NCI-H69 (cell line): ENCODE measurements at places on chromosomes 11 and 22.

DNA sequence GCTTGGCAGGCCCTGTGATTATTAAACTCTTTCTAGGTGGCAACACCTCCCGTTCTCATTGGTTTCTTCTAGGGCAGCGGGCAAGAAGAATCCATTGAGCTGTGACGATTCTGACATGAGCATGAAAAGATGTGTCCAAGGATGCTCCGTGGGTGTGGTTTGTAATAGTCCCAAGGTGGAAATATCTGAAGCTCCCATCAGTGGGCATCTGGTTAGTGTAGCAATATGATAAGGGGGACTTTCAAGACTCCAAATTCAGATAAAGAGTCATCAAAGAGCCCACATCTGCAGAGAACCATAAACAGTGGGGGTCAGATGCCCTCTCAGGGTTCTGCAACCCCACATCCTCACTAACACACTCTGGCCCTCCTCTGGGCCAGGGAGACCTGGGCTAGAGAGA is 42.6 kb downstream of the TST start:
- DNase-seq: no peak

- DNase-seq: no peak
These were observed 2.2 kb downstream of the OR51E1 start for GRCh38 chr11:4645974-4646373.

DNA sequence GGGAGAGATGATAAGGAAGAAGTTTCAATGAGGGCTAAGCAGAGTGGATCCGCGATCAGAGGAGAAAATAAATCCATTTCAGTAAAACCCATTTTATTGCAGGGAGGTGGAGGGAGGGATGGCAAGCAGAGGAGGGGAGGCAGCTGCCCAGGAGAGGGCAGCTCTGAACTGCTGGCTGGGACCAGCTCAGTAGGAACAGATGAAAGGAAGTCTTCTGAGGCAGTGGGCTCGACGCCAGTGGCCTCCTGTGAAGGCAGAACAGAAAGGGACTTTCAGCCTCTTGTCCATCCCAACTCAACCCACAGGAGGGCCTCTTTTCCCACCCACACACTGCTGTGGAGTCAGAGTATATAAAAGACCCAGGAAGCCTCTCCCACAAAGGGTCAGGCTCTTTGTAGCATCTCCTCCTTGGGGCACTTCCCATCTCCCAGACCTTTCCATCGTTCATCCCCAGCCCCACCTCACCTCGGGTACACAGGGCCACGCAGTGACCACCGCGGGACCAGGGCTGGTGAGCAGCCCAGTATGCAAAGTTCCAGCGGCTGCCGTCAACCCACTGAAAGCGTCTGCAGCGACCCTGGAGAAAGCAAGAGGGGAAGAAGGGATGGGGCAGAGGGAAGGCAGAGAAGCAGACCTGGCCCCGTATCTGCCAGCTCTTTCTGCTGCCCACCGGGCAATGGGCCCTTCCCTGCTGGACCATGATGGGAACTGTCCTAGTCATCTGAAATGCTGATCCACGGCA is 3.0 kb downstream of the PRG2 start:
- peak; percentile 9 for DNase-seq

GRCh38 chr22:49718396-49718795 is 109.3 kb downstream of the BRD1 start:
- no peak for DNase-seq

DNA sequence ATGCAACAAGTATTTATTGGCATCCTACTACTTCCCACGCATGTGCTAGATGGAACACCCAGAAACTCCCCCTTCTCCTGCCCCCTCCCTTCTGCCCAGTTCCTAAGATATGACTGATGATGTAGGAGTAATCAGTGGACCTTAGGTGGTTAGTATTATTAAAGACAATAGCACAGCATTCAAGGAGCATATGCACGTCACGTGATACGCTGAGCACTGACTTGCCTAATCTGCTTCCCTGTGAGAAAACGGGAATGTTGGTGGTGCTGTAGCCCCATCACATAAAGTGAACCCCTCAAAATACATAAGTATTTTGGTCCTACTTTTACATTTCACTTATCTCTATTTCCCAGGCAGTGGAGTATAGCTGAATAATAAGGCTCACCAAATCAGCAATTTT is 12.4 kb downstream of the DRD2 start:
- peak; percentile 47 for DNase-seq

DNA sequence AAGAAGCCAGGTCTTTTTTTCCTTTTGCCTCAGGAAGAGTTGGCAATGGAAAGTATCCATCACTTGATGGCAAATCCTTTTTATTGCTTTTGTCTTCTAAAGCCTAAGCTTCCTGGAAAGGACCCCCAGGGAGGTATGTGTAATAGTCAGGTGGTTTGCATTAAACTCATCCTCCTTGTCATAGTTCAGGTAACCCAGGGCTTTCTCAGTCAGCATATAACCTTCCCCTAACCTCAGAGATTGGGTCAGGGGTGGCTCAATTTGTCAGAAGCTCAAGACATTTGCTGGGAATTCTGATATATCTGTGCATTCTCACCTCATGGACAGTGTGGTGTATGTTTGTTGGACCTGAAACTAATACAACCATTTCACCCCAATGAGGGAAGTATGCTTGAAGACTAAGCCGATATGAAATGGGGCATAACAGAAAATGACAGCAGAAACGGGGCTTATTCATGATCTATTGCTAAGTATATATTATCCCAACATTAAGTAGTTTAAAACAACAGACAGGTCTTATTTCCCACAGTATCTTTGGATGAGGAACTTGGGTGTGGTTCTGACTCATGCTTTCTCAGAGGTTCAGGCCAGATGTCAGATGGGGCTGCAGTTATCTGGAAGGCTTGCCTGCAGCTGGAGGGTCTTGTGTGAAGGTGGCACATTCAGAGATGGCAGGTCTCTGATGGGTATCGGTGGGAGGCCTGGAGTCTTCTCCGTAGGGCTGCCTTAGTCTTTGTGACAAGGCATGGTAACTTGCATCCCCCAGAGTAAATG is 135.8 kb upstream of the SPON1 start:
- DNase-seq: peak; percentile 15

- no peak for DNase-seq
These were observed 6.0 kb upstream of the AHNAK start for GRCh38 chr11:62552485-62553079.

GRCh38 chr11:31601635-31602282 is 92.2 kb downstream of the ELP4 start:
- no peak for DNase-seq

DNA sequence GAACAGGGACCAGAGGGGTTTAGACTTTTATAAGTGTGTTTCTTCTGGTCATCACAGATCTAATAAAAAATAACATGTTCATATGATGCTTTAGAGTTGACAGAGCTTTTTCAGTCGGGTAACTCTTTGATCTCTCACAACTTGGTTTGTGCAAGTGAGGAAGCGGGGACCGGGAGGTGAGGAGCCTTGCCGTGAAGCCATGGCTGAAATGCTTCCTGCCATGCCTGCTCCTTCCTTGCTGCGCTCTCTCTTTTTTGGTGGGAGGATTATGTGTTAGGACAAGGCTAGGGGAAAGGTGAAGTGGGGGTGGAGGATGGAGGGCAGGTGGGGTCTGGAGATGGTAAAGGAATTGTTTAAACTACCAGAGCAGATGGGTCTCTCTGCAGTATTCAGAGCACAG is 23.8 kb downstream of the TEAD1 start:
- DNase-seq: peak; percentile 33

GRCh38 chr11:32968541-32968940 is 47.1 kb upstream of the DEPDC7 start:
- no peak for DNase-seq

- no peak for DNase-seq
These were observed 7.5 kb downstream of the ME3 start for GRCh38 chr11:86664930-86665329.

DNA sequence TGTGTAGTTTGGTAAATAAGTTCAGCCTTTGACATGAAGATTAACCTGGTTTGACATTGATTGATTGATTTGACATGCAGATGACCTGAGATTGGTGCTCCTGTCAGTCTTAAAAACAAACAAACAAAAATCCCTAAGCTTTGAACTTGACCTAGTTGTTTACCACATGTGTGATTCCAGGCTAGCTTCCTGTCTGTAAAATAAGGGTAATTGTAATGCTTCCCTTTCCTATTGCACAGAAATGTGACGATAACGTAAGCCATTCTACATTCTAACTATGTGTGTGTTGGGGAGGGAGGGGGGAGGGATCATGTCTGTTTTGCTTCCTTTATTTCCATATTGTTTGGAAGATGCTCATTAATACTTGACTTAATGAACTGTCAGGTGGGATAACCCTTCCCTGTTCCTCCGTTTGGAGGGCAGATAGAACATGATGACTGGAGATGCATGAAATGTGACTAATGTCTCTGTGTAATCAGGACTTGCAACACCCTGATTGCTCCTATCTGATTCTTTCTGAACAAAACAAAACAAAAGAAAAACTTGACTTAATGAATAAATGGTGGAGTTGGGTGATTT is 106.1 kb upstream of the CLMP start:
- peak; percentile 53 for DNase-seq

DNA sequence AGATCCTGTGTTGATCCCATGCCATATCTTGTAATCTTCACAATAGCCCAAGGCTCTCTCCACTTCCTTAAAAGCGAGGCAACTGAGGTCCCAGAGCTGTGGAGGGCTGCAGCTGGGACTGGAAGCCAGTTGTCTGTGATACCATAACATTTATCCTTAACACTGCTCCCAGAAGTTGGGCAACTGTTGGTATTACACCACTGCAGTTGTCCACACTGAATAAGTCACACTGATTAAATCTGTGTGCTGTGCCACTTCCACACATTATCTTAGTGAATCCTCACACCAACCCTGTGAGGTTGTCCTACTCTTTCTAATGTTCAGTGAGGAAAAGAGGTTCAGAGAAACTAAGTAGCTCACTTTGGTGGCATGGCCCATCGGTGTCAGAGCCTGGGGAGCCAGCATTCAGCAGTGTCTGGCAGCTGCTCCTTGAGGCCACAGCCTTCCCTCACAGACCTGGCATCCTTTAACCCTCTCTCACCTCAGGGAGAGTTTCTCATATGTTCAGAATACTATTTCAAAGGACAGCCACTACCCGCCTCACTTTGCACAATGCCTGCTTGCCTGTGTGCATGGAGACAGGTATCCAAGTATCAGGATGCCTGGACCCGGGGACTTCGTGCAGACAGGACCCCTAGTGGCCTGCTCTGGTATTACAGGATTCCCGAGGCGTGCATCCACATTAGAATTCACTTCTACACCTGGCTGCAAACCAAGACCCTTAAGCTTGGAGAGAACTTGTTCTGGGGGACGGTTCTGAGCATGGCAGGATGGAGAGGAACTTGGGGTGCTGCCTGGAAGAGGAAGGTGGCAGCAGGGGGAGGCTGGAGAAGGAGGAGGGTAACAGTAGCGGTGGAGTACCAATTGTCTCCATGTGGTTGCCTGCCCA is 221.9 kb upstream of the TBCEL start:
- DNase-seq: peak; percentile 82

- DNase-seq: no peak
These were observed 115.6 kb upstream of the B3GAT1 start for GRCh38 chr11:134527382-134528243.

- no peak for DNase-seq
These were observed 103.3 kb downstream of the UVRAG start for GRCh38 chr11:75918331-75918730.

DNA sequence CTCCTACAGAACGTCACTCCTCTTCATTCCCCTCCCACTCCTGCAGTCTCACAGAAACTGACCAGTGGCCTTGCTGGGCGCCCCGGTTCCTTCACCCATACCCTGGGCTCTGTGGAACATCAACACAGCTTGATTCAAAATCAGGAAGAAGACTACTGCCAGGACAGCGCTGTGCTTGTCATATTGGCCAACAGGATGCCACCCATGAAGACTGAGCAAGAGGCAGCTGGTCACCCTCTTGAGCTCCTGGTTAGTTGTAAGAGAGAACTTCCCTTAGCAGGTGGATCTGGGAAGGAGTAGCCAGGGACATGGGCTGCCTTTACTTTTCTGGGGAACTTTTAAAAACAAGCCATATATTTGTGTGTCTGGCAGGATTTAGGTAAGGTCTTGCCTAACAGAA is 110.4 kb upstream of the TIMP3 start:
- no peak for DNase-seq

DNA sequence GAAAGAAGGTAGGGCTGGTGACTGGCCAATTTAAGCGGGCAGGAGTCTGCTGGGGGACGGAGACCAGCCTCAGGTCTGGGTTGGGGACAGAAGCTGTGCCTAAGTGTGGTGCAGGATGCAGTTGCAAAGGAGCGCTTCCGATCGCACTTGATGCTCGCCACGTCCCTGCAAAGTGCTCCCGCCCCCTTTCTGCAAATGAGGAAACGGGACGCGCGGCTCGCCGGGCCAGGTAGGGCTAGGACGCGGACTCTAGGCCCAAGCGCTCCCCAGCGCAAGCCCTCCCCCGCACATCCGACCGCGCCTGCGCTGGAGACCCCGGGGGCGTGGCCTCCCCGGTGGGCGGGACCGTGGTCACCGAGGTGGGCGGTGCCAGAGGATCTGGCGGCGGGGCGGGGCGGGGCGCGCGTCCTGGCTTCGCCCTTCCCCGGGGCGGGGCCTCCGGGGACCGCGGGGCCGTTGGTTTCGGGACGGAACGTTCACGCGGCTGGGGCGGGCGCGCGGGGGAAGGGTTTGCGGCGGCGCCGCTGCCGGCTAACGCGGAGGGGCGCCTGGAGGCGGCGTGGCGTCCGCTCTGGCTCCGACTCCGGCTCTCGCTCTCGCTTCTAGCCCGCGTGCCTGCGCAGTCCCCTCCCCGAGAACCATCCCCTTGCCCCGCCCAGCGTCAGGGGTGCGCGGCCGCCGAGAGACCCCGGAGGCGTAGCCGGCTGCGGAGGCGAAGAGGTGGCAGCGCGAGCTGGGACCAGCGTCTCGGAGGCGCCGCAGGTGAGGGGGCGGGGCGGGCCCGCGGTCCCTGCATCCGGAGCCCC is at the start of gene FAM118A:
Gene FAM118A, plus strand, starts transcription at position 513 of the 806 bp plus-strand sequence. CDS start 12,446 bp downstream, outside the sequence.
- peak; percentile 96 for DNase-seq

DNA sequence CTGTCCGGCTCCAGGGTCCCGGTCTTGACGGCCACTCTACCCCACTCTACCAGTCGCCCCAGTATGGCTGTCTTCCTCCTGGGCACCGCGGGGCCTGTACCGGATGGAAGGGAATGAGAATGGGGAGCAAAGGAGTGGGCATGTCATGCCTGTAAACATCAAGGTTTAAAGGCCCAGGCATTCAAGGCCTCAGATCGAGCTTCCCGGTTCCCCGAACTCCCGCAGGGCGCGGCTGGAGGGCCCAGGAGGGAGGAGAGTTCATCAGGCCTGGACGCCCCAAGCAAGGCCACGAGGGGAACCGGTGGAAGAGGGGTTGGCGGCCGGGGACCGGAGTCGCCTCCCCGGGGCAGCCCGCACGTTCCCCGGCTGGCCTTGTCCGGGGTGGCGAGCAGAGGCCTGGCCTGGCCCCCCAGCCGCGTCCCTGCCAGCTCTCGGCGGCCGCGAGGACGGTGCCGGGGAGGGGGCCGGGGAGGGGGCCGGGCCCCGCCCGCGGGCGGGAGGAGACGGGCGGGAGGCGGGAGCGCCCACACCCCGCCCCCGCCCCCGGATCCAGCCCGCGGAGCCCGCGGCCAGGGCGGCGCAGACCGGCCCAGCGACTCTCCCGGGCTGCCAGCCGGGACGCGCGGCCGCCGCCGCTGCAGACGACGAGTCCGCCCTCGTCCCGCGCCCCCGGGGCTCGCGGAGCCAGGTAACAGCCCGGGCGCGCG is at the start of gene CDC42EP1:
Gene CDC42EP1, plus strand, starts transcription at position 580 of the 707 bp plus-strand sequence. CDS start 5,870 bp downstream, outside the sequence.
- peak; percentile 36 for DNase-seq
